ENCODE measurements at places on chromosomes 6 and 20.

DNA sequence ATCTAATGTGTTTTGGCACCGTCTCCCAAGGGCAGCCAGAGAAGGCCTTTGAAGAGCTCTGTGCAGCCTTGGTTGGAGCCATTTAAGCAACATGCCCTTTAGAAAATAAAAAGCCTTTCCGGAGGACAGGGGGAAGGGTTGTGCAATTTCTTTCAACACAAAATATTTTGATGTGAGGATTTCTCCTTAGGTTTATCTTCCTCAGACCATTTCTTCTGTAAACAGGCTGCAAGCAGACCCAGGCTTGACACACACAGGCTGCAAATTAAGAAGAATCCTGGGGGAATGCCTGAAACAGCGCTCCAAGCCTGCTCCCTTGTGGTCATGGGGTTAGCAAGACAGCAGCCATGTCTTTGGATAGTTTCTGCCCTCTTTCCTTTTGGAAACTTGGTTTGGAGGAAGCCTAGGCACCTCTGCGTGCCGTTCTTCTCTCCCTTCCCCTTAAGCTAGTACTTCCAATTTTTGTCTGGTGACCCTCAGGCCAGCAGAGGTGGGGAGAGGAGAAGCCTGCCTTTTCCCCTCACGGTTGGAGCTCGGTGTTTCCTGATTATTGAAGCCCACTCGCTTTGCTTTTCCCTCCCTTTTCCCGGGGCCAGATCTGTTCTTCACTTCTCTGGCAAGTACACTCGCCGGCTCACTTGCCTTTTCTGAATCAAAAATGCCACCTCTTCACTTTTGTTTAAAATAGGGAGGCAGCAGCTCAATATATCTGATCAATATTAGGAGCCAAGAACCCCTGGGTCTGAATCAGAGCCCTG, 39.6 kb upstream of the NOX3 start:
- no peak for DNase-seq

DNA sequence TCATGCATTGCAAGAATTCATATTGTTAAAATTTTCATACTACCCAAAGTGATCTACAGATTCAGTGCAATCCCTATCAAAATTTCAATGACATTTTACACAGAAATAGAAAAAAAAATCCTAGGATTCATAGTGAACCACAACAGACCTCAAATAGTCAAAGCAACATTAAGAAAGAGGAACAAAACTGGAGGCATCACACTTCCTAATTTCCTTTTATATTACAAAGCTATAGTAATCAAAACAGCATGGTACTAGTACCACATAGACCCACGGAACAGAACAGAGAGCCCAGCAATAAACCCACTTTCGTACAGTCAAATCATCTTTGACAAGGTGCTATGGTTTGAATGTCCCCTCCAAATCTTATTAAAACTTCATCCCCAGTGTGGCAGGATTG, 39.7 kb downstream of the NTSR1 start:
- DNase-seq, result no peak

DNA sequence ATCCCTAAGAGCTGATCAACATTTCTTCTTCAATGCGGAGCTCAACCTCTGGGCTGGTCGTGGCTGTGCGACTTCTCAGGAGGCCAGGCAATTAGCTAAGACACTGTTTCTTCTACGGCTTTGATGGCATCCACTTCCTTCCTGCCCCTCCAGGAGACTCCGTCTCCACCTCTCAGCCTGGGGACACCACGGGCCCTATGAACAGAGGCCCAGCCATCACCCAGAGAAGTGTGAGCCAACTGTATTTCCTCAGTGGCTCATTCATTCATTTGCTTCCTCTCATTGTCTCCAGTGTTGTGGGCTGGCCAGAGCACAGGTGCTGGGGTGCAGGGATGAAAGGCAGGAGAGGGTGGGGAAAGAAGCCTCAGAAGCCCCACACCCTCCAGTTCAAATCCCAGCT, 51.8 kb upstream of the APCDD1L start:
- no peak for DNase-seq

- no peak for DNase-seq
These were observed 10.1 kb upstream of the BTBD3 start for GRCh38 chr20:11907621-11908020.

- no peak for DNase-seq
These were observed 158.3 kb downstream of the BMP2 start for GRCh38 chr20:6925744-6926278.

DNA sequence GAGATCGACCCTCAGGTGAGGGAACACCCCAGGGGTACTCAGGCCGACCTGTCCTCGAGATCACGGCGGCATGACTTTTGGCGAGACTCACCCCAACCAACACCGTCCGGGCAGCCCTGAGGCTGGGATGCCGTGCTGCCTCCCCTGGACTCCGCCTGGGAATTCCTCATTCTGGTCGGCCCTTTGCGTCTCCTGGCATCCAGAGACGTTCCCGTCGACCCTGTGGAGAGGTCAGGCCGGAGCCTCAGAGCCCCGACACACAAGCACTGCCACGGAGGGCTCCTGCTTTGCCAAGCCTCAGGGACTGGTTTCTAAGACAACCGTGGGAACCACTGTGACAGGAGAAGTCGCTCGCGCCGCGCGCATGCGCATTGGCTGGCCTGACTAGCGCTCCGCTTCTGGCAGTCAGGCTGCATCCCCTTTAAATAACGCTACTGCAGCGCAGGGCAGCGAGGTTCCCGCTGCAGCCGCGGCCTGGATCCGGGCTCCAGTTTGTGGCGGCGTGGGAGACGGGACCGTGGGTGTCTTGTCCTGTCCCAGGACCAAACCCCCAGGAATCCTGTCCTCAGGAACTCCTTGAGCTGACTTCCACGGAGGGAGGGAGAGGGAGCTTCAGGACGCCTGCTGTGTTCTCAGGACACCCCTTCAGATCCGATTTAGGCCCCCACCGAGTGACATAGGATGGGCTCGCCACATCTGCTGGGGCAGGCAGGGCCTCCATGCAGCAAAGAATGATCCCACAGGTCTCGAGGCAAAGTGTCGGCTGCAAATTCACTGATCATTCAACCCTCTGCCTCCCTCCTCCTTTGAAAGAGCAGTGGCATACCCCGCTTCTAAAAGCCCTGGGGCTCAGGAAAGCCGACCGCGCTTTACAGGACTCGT, 163.2 kb upstream of the ZNF337 start:
- peak; percentile 79 for DNase-seq

DNA sequence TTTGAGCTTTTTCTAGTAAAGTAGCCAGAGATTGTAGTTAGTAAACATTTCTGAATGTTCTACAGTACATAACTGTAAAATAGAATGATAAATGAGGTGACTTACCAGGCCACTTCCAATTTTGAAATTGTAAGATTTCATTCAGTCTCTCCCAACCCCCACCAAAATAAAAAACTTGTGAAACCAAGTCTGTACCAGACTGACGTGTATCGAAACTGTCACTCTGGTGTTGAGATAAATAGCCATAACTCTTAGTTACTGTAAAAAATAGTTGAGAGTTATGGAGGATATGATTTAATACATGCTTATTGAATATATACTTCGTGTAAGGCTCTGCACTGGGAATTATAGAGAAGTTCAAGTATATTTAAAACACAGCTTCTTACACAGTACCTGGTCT, 455.7 kb downstream of the PLCB1 start:
- no peak for DNase-seq

- no peak for DNase-seq
These were observed 9.9 kb downstream of the SERAC1 start for GRCh38 chr6:158158123-158158522.

DNA sequence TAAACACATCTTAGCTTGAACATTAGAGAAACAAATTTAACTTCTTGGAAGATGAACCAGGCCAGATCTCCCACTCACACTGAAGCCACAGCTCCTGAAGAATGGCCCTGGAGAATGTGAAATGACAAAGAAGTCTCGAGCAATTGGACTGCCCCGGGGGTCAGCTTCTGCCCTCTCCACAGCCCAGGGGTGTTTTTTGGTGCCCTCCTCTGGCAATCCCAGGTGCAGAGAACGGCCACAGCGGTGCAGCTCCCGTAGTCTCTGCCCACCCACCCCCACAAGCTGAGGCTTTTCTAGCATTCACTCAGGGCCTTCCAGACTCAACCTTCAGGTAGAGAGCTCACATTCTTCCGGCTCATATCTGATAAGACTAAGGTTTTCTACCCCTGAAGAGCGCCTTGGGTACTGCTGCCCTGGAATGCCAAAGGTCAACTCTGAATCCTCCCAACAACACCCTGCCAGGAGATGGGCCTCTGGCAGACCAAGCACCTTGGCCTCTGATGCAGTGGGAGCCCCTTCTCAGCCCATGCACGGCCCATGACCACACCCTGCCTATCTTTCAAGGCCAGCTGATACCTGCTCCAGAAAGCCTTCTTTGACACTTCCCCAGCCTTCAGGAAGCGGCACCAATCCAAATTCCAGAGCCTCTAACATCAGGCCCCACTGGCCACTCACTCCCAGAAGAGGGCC, 208.3 kb downstream of the SYNDIG1 start:
- no peak for DNase-seq

DNA sequence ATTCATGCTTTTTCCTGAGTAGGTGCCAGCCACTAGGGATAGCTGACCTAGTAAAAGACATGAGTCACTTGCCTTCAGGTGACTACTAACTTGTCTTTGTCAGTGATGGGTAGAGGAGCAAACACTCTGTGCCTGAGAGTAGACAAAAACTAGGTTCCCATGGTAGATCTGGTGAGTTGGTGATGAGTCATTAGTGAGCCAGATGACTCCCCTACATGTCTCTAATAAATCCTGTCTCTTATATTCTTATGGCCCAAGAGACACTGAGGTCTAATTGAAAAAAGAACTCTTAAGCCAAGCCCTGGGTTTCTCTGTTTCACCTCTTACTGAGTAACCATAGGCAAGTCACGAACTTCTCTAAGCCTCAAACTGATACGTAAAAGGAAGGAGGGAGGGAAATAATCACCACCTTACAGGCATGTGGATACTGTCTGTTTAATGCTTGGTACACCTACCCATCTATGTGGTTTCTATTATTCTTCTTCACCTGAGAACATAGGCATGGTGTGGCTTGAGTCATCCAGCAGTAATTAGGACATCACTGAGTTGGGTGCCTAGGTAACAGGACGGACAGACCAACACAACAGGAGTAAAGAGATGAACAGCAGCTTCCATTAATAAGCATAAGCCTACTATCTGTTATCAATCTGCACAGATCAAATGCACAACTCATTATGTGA, 20.3 kb downstream of the TTPAL start:
- DNase-seq, result peak; percentile 20

DNA sequence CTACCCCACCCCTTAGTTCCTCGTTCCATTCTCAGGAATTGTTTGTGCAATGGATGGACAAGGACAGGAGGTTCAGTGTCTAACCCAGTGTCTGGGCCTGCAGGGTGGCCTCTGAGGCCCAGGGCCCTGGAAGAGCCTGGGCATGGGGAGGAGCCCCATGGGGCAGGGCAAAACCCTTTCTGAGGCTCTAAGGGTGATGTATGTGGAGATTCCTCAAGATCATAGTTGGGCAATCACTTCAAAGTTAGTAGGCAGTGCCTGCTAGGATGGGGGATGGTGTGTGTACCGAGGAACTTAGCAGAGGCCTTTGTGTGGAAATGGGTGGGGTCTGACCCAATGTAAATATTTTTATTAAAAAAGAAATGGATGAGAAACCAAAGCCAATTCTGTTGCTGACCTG, 6.7 kb upstream of the C2 start:
- no peak for DNase-seq

DNA sequence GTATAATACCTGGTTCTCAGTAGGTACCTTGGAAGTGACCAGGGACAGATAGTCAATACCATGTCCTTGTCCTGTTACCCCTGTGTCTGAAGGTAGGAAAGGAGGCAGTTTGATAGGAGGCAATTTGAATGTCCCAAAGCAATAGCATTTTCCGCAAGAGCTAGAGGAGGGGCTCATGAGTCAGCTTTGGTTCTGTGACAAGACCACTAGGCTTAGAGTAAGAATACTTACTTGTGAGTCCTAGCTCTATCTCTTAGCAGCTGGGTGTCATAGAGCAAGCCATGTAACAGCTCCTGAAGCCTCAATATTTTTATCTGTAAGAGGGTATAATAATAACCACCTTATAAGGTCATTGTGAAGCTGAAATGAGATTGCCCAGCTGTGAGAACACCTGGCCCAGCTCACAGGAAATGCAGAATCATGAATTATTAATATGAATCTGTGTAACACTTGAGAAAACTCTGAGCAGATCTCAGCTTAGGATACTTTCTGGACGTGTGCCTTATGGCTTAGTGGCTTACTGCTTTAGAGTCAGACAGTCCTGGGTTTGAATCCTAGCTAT, 58.6 kb downstream of the DAAM2 start:
- no peak for DNase-seq

GRCh38 chr20:40489886-40490285, 199.2 kb downstream of the MAFB start:
- no peak for DNase-seq

GRCh38 chr20:41081276-41081814, 52.7 kb downstream of the TOP1 start:
- no peak for DNase-seq

DNA sequence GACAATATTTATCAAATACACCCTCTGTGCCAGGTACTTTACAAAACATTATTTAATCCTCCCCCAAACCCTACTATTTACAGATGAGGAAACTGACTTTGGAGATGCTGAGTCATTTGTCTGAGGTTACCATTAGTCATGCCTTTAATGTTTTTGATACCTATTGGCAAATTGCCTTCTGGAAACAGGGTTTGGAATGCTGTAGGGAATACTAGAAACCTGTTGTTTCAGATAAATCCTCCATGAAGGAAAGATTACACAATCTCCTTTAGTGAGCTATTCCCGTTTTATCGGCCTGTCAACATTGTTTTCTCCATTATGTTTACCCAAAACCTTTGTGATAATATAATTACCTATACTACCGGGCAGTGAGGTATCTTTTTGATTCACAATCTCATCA, 93.6 kb upstream of the ADGRF1 start:
- DNase-seq, result no peak

- DNase-seq, result no peak
These were observed 21.8 kb downstream of the TCFL5 start for GRCh38 chr20:62839816-62840215.

DNA sequence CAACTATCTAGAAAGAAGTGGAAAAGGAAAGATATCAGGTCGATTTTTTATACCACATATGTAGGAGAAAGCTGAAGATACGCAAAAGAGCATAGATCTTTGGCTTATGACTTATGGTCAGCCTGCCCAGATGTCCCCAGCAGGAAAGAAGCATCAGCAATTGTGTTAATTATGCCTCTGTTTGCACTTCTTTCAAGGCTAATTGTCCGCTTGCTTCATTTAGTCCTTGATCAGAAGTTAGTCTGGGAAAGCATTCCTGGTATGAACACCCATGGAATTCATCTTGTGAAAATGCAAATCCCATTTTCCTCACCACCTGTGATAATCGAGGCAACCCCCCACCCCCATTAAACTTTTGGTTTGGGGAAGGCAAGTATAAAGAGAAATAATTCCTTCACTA, 62.8 kb downstream of the ATP9A start:
- DNase-seq, result no peak

- DNase-seq, result no peak
These were observed 126.4 kb upstream of the CDH4 start for GRCh38 chr20:61125546-61126180.

GRCh38 chr6:10347561-10348327, 67.1 kb downstream of the TFAP2A start:
- no peak for DNase-seq

DNA sequence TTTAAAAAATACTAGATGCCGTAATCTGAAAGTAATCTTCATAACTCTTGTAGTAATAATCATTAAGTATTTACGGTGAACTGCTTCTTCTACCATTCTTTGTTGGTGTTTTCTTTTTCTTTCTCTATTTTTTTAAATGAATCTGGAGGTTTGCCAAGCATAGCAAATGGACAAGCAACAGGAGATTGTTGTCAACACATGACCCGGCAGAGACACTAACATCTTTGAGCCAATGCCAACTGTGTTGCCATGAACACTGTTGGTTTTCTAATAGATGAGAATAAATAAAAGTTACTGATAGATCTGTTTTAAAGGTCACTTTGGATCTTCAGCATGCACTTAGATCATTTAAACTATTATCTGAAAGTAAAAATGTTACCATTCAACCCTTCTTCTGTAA, 523.6 kb upstream of the EYS start:
- DNase-seq, result no peak
